CD8-positive, alpha-beta memory T cell (primary cell): ENCODE measurements at places on chromosomes 5 and 9. TPM values are rescaled to one million over a fixed set of nuclear protein-coding genes. Genes with fewer than 3 reads are reported as not detected.

DNA sequence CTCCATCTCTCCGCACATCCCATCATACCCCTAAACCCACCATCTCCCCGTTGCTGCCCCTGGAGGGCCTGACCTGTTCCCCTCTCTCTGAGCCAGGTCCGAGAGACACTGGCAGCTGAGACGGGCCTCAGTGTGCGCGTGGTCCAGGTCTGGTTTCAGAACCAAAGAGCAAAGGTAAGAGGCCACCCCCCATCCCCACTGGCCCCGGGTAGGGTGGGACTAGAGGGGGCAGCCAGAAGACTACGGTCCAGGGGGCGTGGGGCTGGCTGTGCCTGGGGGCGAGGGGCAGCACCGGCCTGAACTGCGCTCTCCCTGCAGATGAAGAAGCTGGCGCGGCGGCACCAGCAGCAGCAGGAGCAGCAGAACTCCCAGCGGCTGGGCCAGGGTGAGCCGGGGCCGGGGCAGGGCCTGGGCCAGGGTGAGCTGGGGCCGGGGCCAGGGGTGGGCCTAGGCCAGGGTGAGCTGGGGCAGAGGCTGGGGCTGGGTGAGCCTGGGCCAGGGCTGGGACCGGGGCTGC, 79.8 kb downstream of the LMX1B start:
- no peak for DNase-seq
- no peak overlapping the region for H3K4me3 ChIP-seq
- H3K4me1 ChIP-seq: no peaks in the 10 kb centered on the region
- no peak overlapping the region for H3K27ac ChIP-seq
- H3K36me3 ChIP-seq: no peaks in the 10 kb centered on the region

DNA sequence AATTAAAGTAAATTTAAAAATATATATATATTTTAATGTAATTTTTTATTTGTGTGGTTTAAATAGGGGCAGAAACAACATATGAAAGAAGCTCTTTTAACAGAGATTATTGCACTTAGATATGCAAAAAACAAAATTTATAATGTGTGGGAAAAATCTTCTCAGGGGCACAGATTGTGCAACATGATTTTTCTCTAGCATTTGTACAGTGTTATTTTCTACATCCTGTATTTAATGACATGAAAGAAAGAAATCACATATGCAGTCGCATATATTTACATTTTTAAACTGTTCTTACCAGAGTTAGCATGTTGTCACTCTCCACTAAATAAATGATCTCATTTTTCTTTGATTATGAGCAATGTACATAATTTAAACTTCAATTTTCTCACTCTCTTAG, 265.3 kb upstream of the CTNND2 start:
- no peaks in the 10 kb centered on the region for H3K4me1 ChIP-seq
- H3K36me3 ChIP-seq: no peaks in the 10 kb centered on the region
- H3K27me3 ChIP-seq: no peaks in the 10 kb centered on the region
- no peak for DNase-seq
- no peak overlapping the region for H3K27ac ChIP-seq
- H3K4me3 ChIP-seq: no peak overlapping the region

- H3K4me3 ChIP-seq: no peak overlapping the region
- H3K27me3 ChIP-seq: no peaks in the 10 kb centered on the region
- H3K4me1 ChIP-seq: no peaks in the 10 kb centered on the region
- H3K27ac ChIP-seq: no peak overlapping the region
Observed at GRCh38 chr9:34102796-34103195, 23.7 kb downstream of the DCAF12 start.

The S100Z gene
- not detected for total RNA-seq

The C1QTNF3 gene
- 1.4 TPM for total RNA-seq
